ENCODE measurements at places on chromosomes 3 and 15. TPM values are rescaled to one million over a fixed set of nuclear protein-coding genes. Genes with fewer than 3 reads are reported as not detected.

Gene ANKRD28
- 72.4 TPM for total RNA-seq

Gene FBXO40
- total RNA-seq = not detected

Gene TFDP2
- total RNA-seq = 50.6 TPM

Gene PCSK6
- total RNA-seq = 7.3 TPM

Gene SLCO3A1
- 59.4 TPM for total RNA-seq

DNA sequence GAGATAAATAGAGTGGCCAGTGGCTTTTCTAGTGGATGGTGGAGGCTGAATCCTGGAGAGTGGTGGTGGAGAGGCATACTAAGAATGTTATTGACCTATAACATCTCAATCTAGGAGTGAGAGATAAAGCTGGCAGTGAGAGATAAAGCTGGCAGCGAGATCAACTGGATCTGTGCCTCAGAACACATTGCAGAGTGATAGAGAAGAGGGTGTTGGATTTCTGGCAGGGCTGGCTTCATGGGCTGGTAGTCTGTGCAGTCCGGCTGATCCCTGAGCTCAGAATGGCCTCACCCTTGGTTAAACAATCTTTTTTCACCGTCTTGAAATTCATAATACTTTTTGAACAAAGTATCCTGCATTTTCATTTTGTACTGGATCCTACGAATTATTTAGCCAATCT is 221.2 kb downstream of the NLGN1 start:
- DNase-seq = no peak

DNA sequence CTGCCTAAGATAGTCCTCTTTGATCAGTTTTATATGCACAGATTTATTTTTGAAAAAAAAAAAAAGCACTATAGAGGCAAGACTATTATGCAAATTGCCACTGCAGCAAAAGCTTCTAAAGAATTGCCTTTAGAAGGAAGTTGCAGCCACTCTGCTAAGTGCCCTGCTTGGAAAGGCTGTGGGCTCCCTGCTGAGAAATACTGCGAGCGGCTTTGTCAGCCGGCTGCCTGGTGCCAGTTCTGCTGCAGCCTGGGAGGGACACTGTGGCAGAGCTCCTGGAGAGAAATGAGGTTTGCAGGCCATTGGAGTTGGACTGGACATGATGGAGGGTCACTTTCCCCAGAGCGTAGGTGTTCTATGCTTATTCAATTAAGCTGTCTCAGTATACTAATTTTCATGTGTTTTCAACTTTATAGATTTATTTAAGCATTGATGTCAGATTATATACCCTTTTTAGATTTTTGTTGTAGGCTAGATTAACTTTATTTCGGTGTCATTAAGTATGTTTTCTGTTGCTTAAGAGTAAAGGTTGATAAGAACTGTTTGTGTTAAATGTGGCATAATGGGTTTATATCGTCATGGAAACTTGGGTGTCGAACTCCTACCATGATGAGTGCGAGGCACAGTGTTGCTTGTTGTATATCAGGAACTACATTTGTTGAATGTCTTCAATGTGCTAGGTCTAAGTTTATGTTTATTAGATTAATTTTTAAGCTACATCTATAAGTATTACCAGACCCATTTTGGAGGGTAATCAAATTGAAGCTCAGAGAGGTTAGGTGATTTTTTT is 6.6 kb downstream of the MAP2K5 start:
- DNase-seq = no peak

DNA sequence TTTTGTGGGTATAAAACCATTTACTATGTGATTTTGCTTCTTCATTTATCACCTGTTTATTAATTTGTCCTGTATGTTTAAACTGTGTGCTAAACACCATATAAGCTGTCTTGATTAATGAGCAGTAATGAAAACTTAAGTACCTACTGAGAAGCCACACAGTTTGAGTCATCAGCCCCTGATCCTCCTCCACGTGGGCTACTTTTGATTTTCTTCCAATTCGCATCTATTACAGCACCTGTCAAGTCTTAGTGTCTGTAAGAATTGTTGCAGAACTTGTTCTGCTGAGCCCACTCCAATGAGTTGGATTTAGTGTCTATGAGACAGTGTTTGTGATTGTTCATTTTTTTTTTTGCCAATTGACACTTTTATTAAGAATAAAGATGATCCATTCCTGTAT is 16.8 kb downstream of the EPHA6 start:
- DNase-seq = no peak

- no peak for DNase-seq
Measured at GRCh38 chr3:93992207-93992606, 12.3 kb downstream of the ARL13B start.

- DNase-seq = no peak
Measured at GRCh38 chr3:30604093-30604492, 2.3 kb upstream of the TGFBR2 start.

DNA sequence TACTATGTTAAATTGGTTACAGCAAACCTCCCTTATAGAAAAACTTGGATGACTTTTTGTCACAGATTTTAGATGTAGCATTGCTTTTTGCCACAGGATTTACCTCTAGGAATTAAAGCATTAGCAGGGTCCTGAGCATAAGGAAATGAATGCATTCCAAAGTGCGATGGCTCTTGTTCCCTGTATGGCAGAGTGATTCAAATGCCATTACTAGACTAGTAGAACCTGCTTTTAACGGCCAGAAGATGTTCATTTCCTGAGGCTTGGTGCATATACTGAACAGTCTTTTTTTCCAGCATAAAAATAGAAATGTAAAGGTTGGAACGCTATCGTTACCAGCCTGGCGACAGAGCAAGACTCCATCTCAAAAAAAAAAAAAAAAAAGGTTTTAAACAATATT is 59.4 kb downstream of the WNT5A start:
- DNase-seq = no peak
